ENCODE measurements at places on chromosomes 2 and 18.
A peak's percentile ranks its signal among the peaks of the same experiment; 100 is the strongest.

- DNase-seq, result no peak
Measured at GRCh38 chr2:131646669-131647297, 119.1 kb downstream of the CCDC74A start.

- no peak for DNase-seq
Measured at GRCh38 chr2:18976168-18976961, 382.1 kb downstream of the OSR1 start.

DNA sequence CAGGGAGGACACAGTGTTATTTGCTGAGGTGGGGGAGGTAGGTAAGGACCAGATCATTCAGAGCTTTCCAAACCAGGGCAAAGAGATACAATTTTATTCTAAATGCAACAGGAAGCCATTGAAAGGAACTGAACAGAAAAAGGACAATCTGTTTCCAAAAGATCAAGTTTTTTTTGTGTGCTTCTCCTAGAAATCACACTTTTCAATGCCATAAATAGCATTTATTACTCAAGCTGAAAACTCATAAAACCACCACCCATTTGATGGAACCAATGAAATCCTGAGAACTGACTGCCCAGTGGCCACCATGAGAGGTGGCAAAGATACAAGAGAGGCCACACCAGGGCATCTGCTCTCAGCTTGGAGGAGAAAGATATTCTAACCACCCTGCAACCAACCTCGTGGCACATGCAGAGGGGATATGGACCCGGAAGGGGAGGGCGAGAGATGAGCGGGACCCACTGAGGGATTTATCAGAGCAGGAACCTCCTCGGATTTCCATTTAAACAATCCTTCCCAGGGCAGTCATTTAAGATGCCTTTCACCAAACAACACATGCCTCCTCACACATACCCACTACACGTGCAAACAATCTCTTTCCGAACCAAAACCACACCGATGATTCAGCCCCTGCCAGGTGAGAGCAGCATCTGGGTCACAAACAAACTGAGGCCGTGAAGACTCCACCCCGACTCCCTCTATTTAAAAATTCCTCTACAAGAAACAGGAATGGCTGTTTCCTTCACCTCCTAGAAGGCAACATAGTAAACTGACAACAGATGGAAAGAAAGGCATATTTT, 8.8 kb downstream of the CYB5A start:
- DNase-seq, result no peak

- DNase-seq, result no peak
Measured at GRCh38 chr18:25935356-25935755, 155.1 kb downstream of the SS18 start.

GRCh38 chr18:907885-908757, 3.5 kb downstream of the ADCYAP1 start:
- no peak for DNase-seq

- no peak for DNase-seq
Measured at GRCh38 chr18:68740966-68741365, 26.1 kb upstream of the TMX3 start.

- no peak for DNase-seq
Measured at GRCh38 chr2:49940626-49941025, 786.3 kb upstream of the FSHR start.

DNA sequence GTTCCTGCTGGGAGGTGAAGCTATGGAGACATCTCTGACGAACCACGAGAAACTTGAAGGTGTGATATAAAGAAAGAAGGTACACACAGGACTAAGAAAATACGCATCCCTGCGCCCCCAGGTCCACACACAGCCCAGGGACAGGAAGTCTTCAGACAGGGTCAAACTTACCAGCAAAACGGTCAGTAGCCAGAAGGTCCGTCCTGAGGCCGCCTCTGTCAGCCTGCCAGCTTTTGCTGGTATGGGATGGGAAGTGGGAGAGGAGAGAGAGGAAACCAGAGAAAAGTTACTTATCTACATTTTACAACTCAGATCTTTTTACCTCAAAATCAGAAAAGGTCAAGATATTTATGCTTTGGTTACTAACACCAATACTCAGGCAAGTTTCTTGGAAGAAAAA, 47.2 kb downstream of the HDLBP start:
- no peak for DNase-seq

- DNase-seq, result no peak
Measured at GRCh38 chr2:102062802-102063201, 71.0 kb downstream of the IL1R2 start.

DNA sequence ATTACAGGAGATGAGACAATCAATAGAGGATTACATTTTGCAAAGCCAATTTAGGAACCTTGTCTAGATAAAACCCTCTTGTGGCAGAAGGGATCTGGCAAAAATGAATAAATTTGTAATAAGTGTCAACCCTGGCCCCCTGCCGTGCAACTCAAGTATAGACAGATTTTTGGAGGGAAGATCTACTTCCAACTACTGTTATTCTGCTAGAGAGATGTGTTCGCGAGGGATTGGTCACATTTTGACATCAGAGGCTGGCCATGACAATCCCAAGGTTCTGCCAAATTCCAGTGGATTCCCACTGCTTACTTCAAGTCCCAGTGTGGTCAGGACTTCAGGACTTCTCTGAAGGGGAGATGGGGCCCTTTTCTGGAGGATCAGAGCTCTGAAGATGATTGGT, 192.6 kb downstream of the SH3RF3 start:
- no peak for DNase-seq

- DNase-seq, result no peak
Measured at GRCh38 chr2:240736281-240737250, 44.9 kb downstream of the AQP12A start.

- no peak for DNase-seq
Measured at GRCh38 chr2:204491528-204491927, 53.7 kb upstream of the PARD3B start.

DNA sequence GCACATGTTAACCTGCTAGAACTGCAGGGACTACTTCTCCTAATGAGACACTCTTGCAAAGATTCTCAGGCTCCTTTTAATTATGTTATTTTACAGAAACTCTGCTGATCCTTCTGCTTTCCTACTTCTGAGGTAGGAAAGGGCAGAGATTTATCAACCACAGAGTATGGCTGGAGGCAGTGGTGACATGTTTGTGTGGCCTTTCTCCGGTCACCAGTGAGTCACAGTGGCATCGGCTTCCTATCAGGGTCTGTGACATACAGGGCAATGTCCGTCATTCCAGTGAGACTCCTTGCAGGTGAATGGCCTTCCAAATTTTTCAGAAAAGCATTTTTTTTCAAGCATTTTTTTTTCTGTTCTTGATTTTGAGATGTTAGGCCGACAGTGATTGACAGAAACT, 180.7 kb upstream of the LYPD1 start:
- DNase-seq, result no peak

- no peak for DNase-seq
Measured at GRCh38 chr18:24539866-24540617, 79.6 kb downstream of the HRH4 start.

DNA sequence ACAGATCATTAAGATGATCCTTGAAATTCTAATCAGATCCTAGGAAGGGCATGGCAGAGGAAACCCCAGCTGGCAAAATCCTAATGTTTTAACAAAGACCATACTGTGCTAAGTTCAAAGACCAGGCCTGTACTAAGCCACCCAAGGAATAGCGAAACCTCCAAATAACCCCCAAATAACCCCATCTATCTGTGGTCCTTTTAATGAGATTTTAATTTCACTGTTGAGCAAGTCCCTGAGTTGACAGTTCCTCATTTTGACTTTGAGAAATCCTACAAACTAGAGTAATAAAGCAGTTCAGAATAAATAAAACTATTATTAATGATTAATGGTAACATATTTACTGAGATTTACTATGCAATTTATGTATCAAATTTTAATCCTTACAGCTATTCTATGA, 259.8 kb downstream of the STK39 start:
- DNase-seq, result no peak

DNA sequence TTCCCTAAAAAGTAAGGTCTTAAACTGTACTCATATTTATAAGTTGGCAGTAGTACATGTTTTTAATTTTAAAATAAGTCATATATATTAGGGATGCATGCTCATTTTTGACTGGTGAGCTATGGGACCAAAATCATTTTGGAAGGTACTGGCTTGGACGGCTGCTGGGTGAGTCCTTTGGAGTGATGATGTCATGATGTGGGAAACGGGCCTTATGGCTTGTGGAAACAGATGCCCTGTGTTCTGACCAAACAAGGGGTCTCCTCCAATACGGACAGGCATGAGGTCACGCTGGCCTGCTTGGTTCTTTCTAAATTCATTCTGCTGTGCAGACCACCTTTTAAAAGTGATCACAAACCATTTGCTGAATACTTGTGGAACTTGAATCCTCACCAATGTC, 109.2 kb upstream of the MGAT5 start:
- no peak for DNase-seq

GRCh38 chr18:32057624-32058165, 34.0 kb upstream of the RNF138 start:
- no peak for DNase-seq

DNA sequence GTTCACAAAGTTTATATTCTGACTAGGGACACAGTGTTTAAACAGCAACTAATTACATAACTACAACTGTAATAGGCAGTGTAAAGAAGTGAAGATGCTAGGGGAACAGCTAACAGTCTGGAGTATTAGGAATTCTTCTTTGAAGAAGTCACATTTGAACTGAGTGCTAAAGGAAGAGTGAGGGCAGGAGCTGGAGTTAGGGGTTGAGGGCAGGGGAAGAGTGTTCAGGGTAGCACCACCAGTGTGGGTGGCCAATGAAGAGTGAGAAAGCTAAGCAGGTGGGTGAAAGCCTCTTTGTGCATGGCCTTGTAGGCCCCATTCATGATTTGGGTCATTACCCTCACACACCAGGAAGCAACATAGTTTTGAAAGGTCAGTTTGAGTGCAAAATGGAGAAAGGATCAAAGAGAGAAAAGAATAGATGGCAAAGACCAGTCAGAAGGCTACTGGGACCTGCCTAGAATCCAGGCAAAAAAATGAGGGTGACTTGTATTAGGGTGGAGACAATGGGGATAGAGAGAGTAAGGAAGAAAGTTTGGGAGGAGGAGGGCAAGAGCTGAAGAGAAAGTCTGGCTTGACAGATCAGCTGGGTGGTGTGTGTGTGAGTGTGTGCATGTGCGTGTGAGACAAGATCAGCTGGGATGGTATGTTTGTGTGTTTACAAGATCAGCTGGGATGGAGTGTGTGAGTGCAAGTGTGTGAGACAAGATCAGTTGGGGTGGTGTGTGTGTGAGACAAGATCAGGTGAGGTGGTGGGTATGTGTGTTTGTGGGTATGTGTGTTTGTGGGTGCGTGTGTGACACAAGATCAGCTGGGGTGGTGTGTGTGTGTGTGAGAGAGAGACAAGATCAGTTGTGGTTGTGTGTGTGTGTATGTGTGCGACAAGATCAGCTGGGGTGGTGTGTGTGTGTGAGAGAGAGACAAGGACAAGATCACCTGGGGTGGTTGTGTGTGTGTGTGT, 43.6 kb upstream of the AGPS start:
- DNase-seq, result no peak

- DNase-seq, result no peak
Measured at GRCh38 chr2:74399785-74400184, 19.7 kb upstream of the DCTN1 start.

GRCh38 chr18:60092073-60092472, 192.3 kb downstream of the PMAIP1 start:
- DNase-seq, result no peak

DNA sequence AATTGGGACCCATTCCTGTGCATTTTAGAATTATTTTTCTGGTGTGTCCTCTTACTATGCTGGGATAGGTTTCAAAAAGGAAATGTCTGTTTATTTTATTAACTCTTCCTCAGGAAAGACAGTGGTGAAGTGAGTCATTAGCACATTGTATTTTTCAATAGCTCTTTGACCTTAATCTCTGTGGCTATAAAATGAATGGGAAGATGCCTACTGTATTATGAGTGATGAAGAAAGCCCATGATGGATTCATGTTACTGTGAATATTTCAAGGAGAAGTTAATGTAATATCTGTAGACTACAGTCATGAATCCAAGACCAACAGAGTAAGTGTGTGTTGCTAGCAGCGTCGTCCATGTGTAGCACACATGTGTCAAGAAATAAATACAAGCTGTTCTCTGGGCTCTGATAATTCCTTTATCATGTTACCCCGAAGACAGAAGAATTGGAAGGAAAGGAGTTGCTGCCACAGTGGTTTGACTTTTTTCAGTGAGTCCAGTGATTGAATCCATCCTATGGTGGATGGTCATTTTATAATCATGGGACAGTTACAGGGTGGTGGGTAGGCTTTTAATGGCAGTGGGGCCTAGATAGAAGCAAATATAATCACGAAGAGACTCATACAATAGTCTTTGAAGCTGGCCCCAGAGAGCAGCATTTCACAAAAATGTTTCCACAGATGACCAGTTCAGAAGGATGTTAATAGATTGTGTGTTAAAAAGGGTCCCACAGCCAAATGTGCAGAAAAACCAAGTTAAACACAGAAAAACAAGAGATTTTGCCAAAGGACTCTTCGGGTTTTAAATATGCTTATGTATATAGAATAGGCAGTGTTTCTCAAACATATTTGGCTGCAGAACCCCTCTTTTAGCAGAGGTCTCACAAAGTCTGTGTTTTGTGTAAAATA, 239.7 kb upstream of the RASGRP3 start:
- DNase-seq, result no peak

GRCh38 chr2:127150996-127151395, 44.0 kb upstream of the BIN1 start:
- DNase-seq, result no peak

GRCh38 chr2:236417150-236417549, 152.5 kb upstream of the ACKR3 start:
- DNase-seq, result no peak

GRCh38 chr2:46390901-46391395, 88.4 kb upstream of the TMEM247 start:
- no peak for DNase-seq

- DNase-seq, result peak; percentile 39
Measured at GRCh38 chr2:84631047-84631446, 114.7 kb downstream of the DNAH6 start.

DNA sequence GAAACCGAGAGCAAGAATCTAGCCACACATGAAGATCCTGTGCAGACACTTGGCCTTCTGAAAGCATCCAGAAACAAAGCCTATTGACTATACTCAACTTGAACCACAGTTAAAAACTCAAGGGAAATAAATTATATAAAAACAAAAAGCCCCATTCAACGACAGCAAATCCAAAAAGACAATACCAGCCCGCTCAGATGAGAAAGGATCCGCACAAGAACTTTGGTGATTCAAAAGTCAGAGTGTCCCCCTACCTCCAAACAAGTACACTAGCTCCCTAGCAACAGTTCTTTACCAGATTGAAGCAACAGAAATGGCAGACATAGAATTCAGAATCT, 163.2 kb downstream of the WDPCP start:
- no peak for DNase-seq

- no peak for DNase-seq
Measured at GRCh38 chr2:287911-288757, at the start of gene ALKAL2. ALKAL2 (minus strand) TSS chr2:288091; CDS start chr2:287835, 256 bp downstream.

GRCh38 chr18:22935431-22935830, 2.3 kb downstream of the RBBP8 start:
- no peak for DNase-seq

All from stimulated activated naive CD4-positive, alpha-beta T cell (primary cell).